T-helper 17 cell (primary cell): ENCODE measurements at places on chromosomes 4 and X. TPM values are rescaled to one million over a fixed set of nuclear protein-coding genes. Genes with fewer than 3 reads are reported as not detected.

Gene RADX
- total RNA-seq: 30.3 TPM

- no peak for DNase-seq
Observed at GRCh38 chrX:55754861-55755294, 37.3 kb downstream of the RRAGB start.

Gene RUFY3
- 32.8 TPM for total RNA-seq

Gene SLC6A14
- total RNA-seq: not detected

Gene ASMT
- total RNA-seq: 0.57 TPM

GRCh38 chrX:151983186-151983585, 8.7 kb upstream of the GABRE start:
- DNase-seq: no peak
